ENCODE measurements at places on chromosomes 3 and 15. TPM values are rescaled to one million over a fixed set of nuclear protein-coding genes. Genes with fewer than 3 reads are reported as not detected.

The TPRG1 gene
- total RNA-seq: 6.2 TPM

The KLHL40 gene
- total RNA-seq: 3.5 TPM

The MCF2L2 gene
- 3.6 TPM for total RNA-seq

The SLC2A2 gene
- not detected for total RNA-seq

The RETNLB gene
- total RNA-seq: not detected

- DNase-seq: no peak
Measured at GRCh38 chr3:50138266-50139200, 16.6 kb upstream of the SEMA3F start.

DNA sequence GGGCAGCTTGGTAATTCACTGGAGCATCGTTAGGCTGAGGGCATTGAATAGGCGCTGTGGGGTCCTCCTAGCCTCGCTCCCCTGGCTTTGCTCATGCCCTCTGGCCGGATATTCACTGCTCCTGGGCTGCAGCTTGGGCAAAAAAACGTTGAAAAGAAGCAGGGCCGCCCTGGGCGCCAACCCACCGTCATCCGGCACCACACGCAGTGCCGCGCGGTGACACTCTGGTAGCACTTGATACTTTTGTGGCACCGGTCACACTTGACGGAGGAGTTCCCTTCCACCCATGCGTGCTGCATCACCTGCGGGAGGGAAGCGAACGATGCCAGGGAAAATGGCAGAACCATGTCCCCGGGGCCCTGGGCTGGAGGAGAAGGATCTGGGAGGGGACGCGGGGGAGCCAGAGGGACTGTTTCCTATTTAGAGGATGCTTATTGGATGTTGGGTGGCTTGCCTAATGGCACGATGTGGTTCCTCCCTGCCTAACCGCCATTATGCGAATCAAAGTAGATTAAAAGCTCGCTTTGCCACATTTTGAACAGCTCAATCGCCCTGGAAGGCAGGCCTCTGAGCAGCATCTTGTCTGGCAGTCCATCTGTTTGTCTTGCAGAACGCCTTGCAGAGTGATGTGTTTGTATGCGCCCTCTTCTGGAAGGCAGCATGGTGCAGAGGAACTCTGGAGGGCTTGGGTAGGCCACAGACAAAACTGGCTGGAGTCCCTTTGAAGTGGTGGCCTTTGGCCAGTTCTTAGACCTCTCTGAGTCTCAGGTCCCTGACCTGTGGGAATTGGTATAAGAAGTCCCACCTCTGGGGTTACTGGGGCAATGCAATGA is 93.2 kb downstream of the DGKG start:
- no peak for DNase-seq

DNA sequence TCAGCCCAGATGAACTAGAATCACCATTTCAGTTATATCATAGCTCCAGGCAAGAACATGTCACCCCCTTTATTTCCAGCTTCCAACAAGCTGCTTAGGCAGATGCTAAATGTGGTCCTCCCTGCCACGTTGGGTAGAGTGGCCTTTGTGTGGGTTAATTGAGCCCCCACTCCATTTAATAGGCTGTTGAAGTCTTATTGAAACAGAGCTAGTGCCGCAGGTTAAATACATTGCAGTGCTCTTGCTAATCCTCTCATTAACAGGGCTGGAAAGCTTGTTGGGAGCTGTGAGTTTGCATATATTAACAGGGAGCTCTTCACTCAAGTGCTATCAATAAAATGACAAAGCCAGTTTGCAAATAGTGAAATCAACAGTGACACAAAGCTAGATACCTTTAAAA is 248.4 kb upstream of the CMC1 start:
- DNase-seq: no peak

- no peak for DNase-seq
Measured at GRCh38 chr3:43379343-43379742, 93.0 kb downstream of the SNRK start.

DNA sequence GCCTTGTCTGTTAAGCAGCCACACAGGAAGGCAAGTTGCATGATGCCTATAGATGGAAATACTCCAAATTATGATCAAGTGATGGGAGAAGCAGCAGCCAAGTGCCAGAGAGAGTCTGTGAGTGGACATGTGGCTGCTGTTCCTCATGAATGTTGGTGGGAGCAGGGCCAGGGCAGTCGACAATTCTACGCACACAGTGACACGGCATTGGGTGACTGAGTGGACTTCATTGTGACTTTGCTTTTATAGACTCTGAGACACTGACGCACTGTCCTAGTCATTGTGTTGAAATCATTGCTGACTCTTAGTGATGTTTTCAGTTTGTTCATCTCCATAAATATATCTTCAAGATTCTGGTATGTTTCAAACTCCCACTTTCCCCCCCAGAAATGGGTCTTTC is 246.3 kb upstream of the SEMA6D start:
- no peak for DNase-seq

DNA sequence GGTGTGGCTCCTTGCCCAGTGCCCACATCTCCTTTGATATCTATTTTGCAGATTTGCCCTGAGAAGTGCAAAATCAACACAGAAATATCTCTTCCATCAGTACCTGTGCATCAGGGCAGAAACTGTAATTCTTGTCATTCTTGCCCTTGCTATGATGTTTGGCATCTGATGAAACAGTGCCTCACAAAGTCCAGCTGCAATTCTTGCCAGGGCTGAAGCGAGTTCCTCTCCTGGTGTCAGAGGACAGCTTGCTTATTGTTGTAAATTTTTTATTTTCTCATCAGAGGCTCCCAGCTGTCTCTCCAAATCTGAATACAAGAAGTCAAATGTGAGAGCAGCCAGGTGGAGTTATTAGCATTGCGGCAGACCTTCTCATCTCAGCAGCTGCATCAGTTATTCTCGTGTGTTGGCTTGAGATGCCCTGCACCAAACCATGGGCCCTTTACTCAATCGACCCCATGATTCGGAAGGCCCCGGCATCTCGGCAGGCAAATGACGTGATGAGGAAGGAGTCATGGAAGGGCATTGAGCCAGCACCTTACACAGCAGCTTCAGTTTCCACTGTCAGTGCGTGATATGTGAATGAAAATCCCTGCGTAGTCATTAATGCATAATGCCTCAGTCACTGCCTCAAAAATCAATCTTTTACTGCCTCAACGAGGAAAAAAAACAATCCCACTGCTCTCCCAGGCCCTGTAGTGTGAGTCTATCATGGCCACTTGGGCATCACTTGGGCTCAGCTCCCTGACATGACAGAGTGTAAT is 93.4 kb downstream of the CCNL1 start:
- no peak for DNase-seq

DNA sequence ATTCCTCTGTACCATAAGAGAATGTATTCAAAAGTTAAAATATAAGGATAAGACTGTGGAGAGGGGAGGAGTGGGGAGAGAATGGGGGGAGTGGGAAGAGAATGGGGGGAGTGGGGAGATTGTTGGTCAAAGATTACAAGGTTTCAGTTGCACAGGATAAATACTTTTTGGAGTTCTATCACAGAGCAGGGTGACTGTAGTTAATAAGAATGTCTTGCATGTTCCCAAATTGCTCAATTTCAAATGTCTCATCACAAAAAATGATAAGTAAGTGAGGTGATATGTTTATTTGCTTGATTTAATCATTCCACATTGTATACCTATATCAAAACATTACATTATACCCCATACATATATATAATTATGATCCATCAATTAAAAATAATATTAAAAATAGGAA is 23.0 kb upstream of the MEF2A start:
- DNase-seq: no peak

GRCh38 chr3:194255252-194256039 is 95.7 kb downstream of the CPN2 start:
- DNase-seq: no peak

DNA sequence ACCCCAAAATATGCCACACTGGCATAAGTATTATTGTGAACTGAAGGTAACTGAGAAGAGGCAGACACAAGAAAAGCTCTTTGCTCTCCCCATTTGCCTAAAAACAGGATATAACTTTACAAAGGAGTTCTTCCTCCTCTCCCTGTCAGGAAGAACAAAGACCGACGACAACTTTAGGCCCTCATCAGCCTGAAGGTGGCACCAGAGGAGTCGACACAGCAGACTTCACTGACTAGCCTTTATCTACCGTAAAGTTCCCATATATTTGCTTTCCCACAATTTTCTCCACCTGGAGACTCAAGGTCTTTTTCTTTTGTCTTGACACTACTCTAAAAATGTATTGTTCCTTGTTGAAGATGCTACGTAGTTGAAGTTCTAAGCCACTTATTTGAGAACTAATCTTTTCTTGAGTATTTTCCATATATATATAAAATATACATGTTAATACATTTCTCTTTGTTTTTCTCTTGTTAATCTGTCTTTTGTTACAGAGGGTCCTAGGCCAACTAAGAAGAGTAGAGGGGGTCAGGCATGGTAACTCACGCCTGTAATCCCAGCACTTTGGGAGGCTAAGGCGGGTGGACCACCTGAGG is 16.2 kb upstream of the XIRP1 start:
- DNase-seq: no peak

DNA sequence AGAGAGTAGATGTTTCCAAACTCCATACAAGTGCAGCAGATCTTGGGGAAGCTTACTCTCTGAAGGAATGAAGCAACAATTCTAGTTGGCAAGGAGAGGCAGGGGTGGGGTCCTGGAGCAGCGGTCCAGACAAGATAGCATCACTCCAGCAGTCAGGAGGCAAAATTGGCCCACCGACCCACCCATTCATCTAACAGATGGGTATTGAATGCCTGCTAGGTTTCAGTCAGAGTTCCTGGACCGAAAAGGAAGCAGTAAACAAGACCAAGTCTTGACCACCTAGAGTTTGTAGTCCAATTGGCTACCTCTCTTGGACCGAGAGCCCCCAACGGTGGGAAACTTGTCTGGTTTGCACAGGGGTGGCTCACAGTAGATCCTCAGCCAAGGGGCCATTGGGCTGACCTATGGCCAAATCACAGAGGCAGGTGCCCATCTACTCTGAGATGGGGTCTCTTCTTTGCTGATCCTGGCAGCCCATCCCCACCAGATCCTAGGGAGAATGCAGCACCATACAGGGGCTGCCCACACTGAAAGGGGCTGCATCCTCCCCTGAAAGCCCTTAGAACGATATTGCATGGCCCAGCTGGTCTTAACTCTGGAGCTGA is 74.3 kb downstream of the CORO2B start:
- DNase-seq: no peak

DNA sequence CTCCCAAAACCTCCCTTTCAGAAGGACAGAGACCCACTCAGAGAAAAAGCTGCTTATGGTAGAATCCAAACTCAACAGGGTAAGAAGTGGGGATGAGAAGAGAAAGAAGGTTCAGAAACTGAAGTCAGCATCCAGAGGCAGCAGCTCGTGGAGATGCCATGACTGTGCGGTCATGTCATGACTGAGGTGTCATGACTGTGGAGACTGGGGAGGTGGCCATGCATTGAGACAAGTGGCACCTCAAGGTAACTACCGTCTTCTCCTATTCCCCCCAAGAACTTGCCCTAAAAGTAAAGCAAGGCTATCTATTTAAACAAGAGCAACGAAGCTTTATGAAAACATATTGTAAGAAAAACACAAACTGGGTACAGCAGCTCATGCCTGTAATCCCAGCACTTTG is 15.1 kb downstream of the CHRNA3 start:
- DNase-seq: no peak

- no peak for DNase-seq
Measured at GRCh38 chr3:129432671-129433070, 4.2 kb upstream of the EFCAB12 start.

GRCh38 chr3:136377508-136377907 is 127.4 kb downstream of the PCCB start:
- DNase-seq: no peak

DNA sequence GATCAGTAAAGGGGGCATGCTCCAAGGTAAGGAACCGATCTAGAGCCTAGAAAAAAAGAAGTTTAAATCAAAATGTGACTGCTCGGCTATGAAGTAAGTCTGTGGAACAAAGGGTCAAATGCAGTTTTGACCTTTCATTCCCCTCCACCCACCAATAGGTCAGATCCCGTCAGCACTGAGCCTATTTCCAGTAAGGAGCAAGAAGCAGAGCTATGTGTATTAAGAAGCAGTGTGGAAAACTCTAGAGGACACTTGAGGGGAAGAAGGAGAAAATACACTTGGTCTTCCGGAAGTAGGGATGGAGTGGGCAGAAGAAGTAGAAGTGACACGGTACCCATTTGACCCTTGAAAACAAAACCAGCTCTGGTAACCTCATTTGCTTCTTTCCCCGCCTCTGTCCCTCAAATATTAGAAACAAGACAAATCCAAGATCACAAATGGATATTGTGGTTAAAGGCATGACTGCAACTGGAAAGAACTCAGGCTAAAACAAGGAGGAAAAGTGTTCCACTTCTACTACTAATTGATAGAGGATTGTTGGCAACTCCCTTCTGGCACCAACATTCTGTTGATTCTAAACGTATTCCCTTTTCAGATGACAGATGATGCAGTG is 888.3 kb upstream of the NR2F2 start:
- no peak for DNase-seq

DNA sequence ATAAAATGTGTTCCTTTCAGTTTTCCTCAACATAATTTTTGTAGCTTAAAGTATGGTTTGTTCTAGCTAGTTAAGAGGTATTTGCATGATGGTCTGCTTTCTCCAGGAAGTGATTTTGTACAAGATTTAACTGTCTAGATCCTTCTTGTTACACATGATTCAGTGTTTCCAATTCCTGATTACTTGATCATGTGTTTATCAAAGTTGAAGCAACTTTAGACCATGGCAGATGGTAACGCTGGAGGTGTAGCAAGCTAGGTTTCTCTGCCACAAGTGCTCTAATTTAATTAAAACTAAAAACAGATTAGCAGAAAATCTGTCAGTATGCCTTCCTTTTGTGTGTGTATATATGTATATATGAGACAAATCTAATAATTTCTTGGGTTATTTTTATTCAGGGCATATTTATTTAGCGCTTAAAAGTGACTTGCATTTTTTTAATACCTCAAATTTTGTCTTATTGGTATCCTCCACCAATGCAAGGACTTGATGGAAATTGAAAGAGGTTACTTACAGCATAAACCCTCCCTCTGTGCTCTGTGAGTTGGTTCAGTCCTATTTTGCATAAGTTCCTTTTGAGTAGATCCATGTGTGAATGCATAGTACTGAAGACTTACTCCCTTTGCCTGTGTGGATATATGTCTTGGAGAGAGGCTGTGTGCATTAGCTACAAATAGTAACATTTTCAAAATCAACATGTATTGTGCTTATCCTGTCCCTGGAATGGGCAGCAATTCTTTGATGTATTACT is 157.3 kb upstream of the CGNL1 start:
- no peak for DNase-seq

GRCh38 chr3:51974277-51974962 is 444 bp upstream of the ABHD14A start:
- no peak for DNase-seq

DNA sequence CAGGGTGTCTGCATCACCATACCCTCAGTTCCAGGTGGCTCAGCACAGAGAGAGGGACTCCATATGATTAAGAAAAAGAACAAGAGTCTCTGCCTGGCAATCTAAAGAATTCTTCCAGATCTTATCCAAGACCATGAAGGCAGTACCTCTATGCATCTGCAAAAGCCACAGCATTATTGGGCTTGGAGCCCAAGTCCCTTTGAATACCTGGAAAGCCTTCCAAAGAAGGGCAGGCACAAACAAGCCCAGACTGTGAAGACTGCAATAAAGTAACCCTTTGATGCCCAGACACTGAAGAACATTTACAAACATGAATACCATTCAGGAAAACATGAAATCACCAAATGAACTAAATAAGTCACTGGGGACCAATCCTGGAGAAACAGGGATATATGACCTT is 60.9 kb upstream of the DIPK2A start:
- no peak for DNase-seq

Data from urinary bladder (tissue), 4 donors.